ENCODE measurements at places on chromosomes 5 and 9.

DNA sequence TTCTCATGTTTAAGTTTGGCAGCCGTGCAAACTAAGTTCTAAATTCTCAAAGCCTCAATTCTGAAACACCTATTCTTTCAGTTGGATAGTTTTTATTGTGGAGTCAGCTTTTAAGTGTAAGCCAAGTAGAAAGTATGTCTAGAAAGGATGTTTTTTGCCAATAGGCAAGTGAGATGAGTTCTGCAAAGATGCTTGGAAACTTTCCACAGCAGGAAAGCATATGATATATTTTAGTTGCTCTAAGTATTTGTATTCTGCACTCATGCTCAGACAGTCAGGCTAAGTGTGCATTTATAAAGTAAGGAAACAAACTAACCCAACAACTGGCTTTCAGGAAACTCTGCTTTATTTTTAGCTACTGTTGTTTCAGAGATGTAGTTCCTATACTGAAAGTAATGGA is 67.3 kb upstream of the CDH18 start:
- DNase-seq = no peak

GRCh38 chr5:96734871-96735325 is 72.7 kb downstream of the CAST start:
- no peak for DNase-seq

GRCh38 chr5:113232667-113233066 is 202.1 kb downstream of the TSSK1B start:
- no peak for DNase-seq

DNA sequence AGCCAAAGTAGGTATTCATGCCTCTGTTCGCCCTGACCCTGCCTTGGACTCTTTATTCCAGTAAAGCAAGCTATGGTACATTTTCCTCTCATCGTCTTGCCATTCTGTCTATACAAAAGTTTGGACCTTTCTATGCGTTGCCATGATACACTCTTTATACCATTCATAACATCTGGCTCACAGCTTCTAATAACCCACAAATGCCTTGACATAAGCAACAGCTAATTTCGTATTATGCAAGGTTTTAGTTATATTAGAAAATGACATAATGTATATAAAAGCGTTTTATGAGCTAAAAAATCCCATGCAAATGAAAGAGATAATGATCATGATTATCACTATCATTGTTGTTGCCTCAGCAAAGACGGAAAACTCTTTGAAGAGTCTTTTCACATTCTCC is 265.7 kb downstream of the TMEM167A start:
- no peak for DNase-seq

DNA sequence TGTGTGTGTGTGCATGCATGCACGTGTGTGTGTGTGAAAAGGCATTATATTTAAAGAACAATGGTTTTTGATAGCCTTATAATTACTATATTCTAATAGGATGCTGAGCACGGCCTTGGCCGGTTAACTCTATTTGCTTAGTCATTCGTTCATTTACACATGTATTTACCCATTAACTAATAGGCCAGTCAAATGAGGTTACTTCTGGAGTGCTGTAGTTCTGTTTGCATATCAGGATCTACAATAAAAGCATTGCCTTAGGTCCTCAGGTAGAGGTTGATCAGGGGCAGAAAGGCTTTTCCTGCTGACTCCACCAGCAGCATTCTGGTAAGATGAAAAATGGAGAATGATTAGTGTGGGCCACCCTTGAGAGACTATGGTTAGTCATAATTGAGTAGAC is 219.0 kb downstream of the COMMD10 start:
- DNase-seq = no peak

- no peak for DNase-seq
Observed at GRCh38 chr5:106092455-106092854, 1578.3 kb downstream of the EFNA5 start.

GRCh38 chr5:21140987-21141386 is 1153.0 kb upstream of the CDH18 start:
- no peak for DNase-seq

DNA sequence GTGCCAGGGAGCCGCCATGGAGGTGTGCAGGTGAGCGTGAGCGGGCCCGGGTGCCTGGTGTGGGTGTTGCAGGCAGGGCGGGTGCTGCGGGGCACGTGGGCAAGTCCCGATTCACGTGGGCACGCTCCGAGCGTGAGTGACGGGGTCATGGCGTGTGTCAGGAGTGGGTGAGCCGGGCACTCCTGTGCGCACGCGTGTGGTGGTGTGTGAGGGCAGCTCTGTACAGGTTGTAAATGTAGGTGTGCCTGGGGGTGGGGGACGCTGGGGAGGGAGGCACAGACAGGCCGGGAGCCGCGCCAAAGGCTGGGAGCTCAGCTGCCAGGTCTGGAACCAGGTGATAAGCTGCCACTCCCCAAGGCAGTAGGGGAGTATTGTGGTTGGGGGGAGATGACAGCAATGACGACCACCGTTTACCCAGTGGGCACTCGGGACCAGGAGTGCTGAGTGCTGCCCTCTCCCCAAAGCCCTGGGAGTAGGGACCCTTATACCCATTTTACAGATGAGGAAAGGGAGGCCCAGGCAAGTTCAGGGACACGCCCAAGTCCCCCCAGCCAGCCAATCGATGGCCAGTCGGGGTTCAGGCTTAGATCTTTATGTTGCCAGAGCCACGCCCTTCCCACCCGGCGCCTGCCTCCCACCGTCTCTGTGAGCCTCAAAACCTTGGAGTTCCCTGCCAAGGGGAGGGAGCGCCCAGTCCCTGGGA is 9.6 kb downstream of the NCS1 start:
- DNase-seq = no peak

DNA sequence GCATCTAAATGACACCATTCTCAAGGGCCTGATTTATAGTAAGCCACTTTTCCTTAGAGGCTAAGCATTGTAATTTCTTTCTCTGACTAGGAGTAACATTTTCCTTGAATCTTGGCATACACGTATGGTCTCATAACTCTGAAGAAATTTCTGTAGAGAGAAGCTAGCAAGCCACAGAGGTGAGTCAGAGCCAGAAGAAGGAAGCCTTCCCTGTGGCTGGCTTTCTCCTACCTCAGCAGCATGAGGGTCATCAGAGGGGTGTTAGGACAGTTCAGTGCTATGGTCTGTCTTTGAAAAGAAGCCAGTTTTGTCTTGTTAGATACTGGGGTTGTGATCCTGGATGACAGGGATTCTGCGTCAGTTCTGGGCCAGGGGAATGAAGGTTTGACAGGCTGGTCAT is 3.2 kb downstream of the SNX30 start:
- DNase-seq = no peak

GRCh38 chr9:14155237-14155636 is 158.7 kb downstream of the NFIB start:
- no peak for DNase-seq

DNA sequence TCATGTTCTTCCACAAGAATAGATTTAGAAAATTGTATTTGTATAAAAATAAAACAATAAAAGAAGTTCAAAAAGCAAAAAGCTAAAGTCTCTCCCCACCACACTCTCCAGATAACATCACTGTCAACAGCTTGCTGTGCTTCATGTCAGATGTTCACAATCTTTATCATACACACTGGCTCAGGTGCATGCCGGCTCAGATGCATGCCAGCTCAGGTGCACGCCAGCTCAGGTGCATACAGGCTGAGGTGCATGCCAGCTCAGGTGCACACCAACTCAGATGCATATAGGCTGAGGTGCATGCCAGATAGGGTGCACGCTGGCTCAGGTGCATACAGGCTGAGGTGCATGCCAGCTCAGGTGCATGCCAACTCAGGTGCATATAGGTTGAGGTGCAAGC is 26.5 kb downstream of the SEMA4D start:
- DNase-seq = no peak

- DNase-seq = no peak
Observed at GRCh38 chr5:52469420-52469819, 318.3 kb upstream of the ITGA1 start.

GRCh38 chr5:173281910-173282309 is 46.3 kb downstream of the STC2 start:
- DNase-seq = peak; percentile 7

GRCh38 chr9:93270976-93271375 is 87.0 kb downstream of the WNK2 start:
- DNase-seq = no peak

GRCh38 chr5:170139786-170140335 is 34.2 kb downstream of the FOXI1 start:
- DNase-seq = no peak

GRCh38 chr5:179820127-179820482 is 600 bp upstream of the SQSTM1 start:
- no peak for DNase-seq

DNA sequence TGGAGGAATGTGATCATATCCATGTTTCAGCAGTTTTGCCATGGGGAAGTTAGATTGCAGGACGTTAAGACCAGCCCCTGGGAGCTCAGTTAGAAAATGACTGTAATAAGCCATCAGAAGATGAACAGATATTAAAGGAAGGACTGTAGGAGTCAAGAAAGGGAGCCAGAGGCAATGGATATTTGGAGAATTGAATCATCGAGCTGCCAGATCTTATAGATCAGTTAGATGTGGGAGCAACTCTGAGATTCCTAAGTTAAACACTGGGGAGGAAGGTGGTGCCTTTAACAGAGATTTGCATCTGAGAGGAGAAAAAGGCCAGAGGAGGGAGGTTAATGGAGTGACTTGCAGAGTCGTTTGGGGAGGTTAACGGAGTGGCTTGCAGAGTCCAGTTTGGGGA is 96.4 kb downstream of the ADCY2 start:
- no peak for DNase-seq

DNA sequence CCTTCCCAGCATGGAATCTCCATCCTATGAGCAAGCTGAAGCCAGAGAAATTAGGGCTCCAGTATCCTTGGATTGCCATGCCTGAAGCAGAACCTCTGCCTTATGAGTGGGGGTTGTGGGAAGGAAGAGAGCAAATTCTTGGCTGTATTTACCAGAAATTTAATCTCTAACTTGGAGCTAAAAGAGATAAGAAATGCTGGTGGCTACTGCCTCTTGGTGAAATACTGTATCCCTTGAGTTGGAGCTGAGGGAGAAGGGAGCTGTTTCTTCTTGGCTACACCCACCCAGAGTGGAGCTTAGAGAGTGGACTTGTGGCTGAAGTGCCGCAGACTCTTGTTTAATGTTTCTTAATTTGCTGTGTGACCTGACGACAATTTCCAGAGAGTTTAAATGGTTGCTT is 447.3 kb downstream of the ARHGEF28 start:
- no peak for DNase-seq

DNA sequence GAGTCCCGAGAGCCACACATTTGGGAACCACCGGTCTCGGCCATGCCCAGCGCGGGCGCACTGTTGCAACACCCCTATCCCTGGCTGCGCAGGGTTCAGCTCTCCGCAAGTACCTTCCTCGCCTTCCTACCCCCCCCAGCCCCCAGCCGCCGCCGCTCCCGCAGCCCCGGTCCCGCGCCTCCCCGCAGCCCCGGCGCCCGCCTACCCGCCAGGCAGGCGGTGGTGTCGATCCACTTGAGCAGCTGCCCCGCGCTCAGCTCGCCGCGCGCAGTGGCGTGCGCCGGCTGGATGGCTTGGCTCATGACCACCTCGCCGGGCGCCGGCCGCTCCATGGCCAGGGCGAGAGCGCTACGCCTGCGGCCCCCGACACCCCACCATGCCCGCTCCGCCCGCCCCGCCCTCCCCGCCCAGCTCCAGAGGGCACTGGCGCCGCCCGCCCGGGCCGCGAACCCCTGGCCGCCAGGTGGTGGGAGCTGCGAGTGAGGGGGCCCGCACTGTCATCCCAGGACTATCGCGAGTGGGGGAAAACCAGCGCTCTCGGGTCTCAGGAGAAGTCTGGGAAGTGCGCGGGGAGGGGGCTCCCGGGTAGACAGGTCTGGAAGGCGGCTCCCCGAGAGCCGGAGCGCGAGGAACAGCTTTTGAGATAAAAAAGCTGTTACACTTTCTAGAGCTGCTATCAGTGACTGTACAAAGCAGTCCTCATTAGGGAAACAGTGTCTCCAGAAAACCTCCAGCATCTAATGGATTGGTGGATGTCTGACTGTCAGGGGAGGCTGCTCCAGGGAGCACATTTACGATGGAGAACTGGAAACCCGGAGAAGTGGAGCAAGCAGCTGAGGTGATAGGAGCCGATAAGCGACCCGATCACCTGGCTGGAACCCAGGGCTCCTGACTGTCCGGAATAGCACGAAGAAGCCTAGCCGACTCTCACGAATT is at the start of gene ACOT12:
TSS of gene ACOT12 (minus strand) at position 352 of the 936 bp plus-strand sequence. CDS start at position 332, 20 bp downstream.
- no peak for DNase-seq

GRCh38 chr5:165956854-165957253 is 2334.6 kb upstream of the WWC1 start:
- no peak for DNase-seq

DNA sequence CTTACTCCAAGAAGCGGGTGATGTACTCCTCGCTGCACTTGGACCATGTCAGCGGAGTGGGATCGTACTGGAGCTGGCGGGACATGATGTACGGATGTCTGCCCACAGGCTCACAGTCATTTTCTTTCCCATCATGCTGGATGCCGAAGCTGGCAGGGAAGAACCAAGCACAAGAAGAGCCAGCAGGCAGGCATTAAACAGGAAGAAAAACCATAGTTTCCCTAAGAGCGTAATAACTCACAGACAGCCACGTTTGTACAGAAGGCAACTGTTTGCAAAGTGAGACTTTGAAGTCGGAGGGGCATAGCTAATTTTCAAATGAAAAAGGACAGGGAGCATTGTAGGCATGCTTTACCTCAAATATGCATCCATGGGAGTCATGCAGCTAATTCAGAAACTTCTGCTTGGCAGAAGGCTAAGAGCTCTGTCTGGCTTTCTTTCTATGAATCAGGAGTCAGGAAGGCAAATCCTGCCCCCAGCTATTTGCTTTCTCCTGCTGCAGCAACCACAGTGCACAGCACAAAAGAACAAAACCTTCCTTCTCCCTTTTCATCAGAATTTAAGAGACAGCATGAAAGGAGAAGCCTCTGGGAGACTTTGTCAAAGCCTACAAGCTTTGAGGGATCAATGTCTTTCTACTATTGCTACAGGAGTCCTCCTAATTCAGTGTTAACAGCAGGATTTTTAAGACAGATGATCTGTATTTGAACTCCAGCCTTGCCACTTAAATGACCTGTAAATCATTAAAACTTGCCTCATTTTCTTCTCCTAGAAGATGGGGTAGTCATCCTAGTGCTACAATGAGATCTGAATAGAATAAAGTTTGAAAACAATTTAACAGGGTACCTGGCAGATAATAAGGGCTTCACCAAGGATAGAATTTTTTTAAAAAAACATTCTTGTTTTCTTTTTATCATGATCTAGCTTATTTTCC is 209.1 kb downstream of the TARS1 start:
- no peak for DNase-seq

DNA sequence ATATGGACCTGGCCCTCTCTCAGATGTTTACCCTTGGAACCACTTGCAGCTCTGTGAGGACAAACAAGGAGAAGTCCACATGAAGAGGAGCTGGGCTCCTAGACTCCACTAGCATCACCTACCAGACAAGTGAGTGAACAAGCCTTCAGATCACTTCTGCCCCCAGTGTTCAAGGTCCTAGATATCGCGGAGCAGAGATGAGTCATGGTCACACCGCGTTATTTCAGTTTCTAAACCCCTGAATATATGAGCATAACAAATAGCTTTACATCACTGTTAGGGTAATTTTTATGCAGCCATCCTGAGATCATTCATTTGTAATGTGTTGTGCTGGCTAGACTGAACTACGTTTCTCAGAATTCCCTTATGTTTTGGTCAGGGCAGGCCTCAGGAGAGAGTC is 77.0 kb upstream of the DAP start:
- no peak for DNase-seq
